ENCODE measurements at places on chromosomes 7 and 10.
A peak's percentile ranks its signal among the peaks of the same experiment; 100 is the strongest.

GRCh38 chr7:128010391-128011127 is 20.7 kb downstream of the LRRC4 start:
- no peak for DNase-seq

DNA sequence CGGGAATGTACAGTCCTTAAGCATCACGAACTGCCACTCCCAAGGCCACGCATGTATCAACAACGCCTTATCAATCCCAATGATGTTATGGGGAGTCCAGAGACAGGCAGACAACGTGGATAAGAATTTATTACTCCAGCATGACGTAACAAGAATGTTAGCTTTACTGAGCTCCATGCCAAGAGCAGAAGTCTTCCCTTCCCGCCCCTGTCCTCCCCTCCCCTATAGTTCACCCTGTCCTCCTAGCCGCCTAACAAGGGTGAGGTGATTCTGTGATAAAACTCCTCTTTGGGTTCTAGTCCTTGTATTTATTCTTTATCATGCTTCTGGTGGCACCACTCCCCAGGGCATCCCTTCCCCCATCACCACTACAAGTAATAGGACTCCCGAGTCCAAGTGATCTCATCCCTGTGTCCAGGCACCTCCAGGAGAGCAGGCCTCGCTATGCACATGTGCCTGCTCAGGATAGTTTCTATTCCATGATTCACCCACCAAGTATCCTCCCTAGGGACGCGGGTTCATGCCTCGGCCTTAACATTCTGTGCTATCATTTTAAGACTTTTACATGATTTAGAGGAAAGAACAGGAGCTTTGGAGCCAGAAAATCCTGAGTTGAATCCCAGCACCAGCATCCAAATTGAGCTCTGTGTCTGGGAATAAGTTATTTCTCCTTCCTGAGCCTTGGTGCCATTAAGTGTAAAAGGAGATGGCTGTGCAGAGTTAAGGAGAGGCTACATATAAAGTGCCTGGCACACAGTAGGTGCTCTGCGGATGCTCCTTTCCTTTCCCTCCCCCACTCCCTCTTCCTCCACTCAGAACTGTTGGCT is 15.4 kb downstream of the GSDME start:
- DNase-seq: no peak

DNA sequence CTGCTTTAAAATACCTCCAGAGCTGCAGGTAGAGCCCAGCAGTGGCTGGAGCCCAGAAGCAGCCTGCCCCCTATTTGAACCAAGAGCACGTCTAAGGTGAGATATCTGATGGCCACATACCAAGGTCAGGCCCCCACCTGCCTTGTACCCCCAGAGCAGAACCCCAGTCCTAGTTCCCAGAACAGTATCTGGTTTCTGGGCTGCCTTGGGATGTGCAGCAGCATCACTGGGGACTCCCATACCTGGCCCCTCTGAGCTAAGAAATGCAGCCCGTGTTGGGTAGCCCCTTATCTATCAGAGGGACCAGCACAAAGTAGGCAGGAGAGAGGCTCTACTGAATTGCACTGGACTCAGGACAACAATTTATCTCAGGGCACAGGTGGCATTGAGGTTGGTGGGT is 8.9 kb downstream of the SFTPD start:
- no peak for DNase-seq

- peak; percentile 52 for DNase-seq
Measured at GRCh38 chr7:80279760-80280159, 145.1 kb downstream of the GNAI1 start.

- no peak for DNase-seq
Measured at GRCh38 chr7:18535810-18536415, 40.4 kb downstream of the HDAC9 start.
